Activated CD4-positive, alpha-beta T cell treated with anti-CD3 and anti-CD28 coated beads for 36 hours (primary cell): ENCODE measurements at places on chromosomes 12 and 14. TPM values are rescaled to one million over a fixed set of nuclear protein-coding genes. Genes with fewer than 3 reads are reported as not detected.

DNA sequence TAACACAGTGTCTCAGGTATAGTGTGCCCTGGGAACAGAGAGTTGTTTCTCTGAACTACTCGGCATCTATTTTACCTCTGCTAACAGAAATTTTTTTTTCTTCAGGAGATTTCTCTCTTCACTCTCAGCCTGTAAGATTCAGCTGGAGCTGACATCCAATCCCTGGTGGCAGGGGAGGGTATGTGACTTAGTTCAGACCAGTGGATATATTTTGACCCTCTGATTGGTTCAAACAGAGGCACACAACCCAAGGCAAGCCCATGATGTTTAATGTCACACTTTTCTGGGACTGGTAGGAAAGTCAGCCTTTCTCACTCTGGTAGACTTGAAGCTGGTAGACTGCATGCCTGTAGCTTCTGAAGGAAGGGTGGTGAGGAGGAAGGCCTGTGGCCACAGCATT is 147.9 kb downstream of the HMGA2 start:
- no peaks in the 10 kb centered on the region for H3K36me3 ChIP-seq
- DNase-seq = no peak
- no peak overlapping the region for H3K27ac ChIP-seq
- no peaks in the 10 kb centered on the region for H3K4me1 ChIP-seq
- no peak overlapping the region for H3K4me3 ChIP-seq

DNA sequence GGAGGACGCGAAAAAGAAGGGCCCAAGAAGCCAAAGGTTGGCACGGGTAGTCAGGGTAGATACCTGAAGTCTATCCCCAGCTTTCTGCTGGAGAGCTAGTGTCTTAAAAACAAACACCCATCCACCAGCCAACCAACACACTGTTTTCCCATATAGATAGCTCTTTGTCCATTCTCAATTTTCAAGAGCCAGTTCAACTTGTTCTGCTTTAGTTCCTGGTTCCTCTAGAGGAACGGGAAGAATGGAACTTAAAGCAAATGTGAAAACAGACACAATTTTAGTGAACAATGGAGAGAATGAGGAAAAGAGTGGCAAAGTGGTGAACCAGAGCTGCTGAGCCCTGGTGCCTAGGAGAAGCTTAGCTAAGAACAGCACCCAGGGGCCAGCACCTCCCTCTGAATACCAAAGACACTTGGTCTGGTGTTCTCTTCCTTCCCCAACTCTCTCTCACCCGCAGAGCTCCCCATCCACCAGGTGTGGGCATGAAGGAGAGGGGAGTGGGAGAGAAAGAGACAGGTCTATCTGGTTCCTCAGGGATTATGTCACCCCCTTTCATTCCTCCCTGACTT is 3.8 kb downstream of the NDRG2 start:
- H3K4me1 ChIP-seq = peaks cover 16% of the 10 kb centered on the region
- H3K36me3 ChIP-seq = no peaks in the 10 kb centered on the region
- H3K4me3 ChIP-seq = no peak overlapping the region
- H3K27ac ChIP-seq = no peak overlapping the region
- DNase-seq = no peak

ASCL1 gene
- not detected for total RNA-seq

GRCh38 chr12:104576980-104577580 is 120.3 kb downstream of the CHST11 start:
- H3K4me3 ChIP-seq = no peak overlapping the region
- peaks cover 63% of the 10 kb centered on the region for H3K4me1 ChIP-seq
- DNase-seq = no peak
- no peak overlapping the region for H3K27ac ChIP-seq

GRCh38 chr14:20722016-20722415 is 23.7 kb upstream of the EDDM3A start:
- H3K27ac ChIP-seq = no peak overlapping the region
- no peaks in the 10 kb centered on the region for H3K4me1 ChIP-seq
- no peak overlapping the region for H3K4me3 ChIP-seq
- H3K27me3 ChIP-seq = peaks cover 31% of the 10 kb centered on the region
- no peaks in the 10 kb centered on the region for H3K36me3 ChIP-seq
- no peak for DNase-seq

- peaks cover 19% of the 10 kb centered on the region for H3K27me3 ChIP-seq
- H3K4me3 ChIP-seq = no peak overlapping the region
- no peaks in the 10 kb centered on the region for H3K36me3 ChIP-seq
- H3K27ac ChIP-seq = no peak overlapping the region
- H3K4me1 ChIP-seq = peaks cover 6% of the 10 kb centered on the region
- no peak for DNase-seq
These were observed 4.6 kb upstream of the PAPOLA start for GRCh38 chr14:96497586-96497985.

- H3K4me1 ChIP-seq = no peaks in the 10 kb centered on the region
- no peaks in the 10 kb centered on the region for H3K36me3 ChIP-seq
- no peak for DNase-seq
- H3K4me3 ChIP-seq = no peak overlapping the region
- H3K27ac ChIP-seq = no peak overlapping the region
- H3K27me3 ChIP-seq = peaks cover 4% of the 10 kb centered on the region
These were observed 57.3 kb upstream of the CEP83 start for GRCh38 chr12:94516985-94517384.

DNA sequence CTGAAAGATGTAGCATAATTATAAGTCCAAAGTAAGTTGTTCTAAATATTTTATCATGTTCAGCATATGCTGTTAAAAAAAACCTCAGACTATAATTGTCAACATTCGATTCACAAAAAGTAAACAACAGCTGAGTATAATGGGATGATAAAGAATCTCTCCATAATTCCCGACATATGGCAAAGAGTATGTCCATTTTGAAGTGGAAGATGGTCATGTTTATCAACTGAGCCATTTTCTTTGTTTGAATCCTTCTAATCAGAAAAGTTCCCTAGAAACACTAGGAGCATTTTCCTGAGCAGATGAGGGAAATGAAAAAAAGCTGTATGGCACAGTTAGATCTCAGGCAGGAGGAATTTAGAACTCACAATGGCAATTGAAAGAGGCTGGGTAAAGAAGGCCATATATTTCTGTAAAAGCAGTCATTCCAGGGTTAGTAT is 192.1 kb upstream of the AMIGO2 start:
- H3K4me1 ChIP-seq = peaks cover 79% of the 10 kb centered on the region
- no peak overlapping the region for H3K4me3 ChIP-seq
- H3K36me3 ChIP-seq = peaks cover 3% of the 10 kb centered on the region
- no peak for DNase-seq
